ENCODE measurements at places on chromosomes 16 and 17. TPM values are rescaled to one million over a fixed set of nuclear protein-coding genes. Genes with fewer than 3 reads are reported as not detected.

Gene ABCC3
- total RNA-seq = 24.8 TPM

Gene ABCC12
- total RNA-seq = 0.16 TPM

Gene TPSAB1
- total RNA-seq = not detected

Gene RASL10B
- total RNA-seq = 0.97 TPM

Gene SLC35G6
- total RNA-seq = not detected

Gene GUCY2D
- total RNA-seq = not detected

Gene HCRT
- total RNA-seq = not detected

All from hair follicle dermal papilla cell (primary cell).